A549 (cell line): ENCODE measurements at places on chromosomes 3 and 15.

DNA sequence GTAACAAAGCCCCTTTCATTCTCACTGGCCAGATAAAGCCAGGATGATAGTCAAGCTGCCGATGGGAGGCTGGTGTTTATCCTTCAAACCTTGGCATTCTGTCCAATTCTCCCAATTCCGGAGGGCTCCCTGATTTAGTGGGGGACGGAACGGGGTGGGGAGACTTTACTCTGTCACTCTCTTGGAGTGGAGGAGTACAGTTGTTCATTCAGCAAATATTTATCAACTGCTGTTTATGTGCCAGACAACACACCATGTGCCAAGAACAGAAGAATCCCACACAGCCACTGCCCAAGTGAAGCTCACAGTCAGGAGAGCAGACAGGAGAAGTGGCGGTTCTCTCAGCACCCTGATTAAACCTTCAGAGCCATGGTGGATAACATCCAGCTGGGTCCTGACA is 63.3 kb downstream of the WNT5A start:
- no peak for DNase-seq

- no peak for DNase-seq
Measured at GRCh38 chr15:95825671-95826411, 504.7 kb upstream of the NR2F2 start.

DNA sequence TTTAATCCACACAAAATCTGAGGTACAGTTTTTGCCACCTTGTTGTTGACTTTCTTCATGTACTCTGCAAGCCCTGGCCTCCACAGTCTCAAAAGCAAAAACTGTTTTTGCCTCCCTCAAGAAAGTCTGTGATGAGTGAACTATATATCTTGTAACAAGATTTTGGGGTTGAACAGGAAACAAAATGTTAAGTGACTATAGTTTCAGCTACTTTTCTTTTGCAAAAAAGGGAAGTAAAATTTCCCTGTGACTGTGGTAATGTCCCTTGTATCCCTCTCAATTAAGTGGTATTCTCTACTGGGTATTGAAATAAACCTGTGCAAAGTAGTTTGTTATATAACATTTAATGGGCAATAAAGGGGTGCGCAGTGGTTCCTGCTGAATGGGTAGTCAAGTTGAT is 21.3 kb upstream of the SCAANT1 start:
- no peak for DNase-seq

DNA sequence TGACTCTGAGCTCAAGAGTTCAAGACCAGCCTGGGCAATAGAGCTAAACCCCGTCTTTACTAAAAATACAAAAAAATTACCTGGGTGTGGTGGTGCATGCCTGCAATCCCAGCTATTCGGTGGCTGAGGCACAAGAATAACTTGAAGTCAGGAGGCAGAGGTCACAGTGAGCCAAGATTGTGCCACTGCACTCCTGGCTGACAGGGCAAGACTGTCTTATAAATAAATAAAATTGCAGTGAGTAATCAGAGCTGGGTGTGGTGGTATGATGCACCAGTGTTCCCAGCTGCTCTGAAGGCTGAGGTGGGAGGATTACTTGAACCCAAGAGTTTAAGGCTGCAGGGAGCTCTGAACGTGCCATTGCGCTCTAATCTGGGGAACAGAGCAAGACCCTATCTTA is 55.9 kb upstream of the GCNT3 start:
- DNase-seq: no peak

- no peak for DNase-seq
Measured at GRCh38 chr15:76553102-76553501, 216.5 kb downstream of the ISL2 start.

DNA sequence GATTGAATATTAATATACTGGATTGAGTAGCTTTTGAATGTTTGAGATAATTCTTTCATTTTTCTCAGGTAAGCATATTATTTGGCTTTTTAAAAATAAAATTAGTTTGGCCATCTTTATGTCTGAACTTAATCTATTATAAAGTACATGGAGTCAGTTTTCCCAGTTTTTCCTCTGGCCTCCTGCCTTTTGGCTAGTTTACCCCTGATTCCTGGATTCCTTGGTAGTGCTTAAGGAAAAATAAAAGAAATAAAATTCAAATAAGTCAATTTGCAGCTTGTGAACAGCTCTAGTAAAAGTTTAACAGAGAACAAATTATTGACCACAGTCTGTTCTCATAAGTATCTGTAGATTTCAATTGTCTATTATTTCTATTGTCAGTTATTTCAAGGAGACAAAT is 89.4 kb downstream of the COL6A6 start:
- no peak for DNase-seq

- DNase-seq: no peak
Measured at GRCh38 chr15:74888716-74889115, 1.1 kb upstream of the MPI start.

DNA sequence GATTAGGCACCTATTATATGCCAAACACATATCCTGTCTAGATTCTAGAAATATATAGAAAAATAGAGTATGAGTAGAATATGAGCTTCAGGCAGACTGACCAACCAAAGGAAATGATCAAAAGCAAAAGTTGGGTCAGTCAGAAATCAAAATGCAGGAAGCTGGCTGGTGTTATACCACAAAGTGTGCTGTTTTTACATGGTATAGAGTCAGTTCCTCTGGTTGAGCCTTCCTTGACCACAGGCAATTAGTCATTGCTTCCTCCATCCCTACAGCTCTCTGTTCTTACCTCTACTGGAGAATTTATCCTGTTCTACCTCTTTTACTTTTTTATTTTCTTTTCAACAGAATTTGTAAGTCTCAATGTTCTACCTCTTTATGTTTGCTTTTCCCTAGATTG is 149.8 kb downstream of the TMCO5A start:
- no peak for DNase-seq
